Fibroblast of skin of left quadriceps (primary cell): ENCODE measurements at places on chromosomes 5 and 9.

- no peak for DNase-seq
Measured at GRCh38 chr5:1544294-1544961, 20.7 kb upstream of the LPCAT1 start.

- DNase-seq, result no peak
Measured at GRCh38 chr5:71945436-71945835, 161.8 kb upstream of the MAP1B start.

DNA sequence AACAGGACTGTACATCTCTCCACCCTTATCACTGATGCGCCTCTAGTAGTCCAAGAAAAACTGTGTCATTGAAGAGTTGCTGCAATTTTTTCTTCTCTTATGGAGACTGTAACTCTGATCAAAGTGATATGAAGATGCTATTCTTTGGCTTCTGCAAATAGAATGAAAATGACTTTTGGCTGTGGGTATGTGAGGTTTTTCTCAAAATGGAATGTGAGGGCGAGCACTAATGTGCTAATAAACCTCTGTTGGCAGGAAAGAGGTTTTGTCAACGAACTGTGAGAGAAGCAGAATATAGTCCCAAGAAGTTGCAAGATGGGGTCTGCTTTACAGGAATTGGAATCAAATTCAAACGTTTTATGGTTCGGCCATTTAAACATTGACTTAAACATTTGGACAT lies 252.0 kb upstream of the GAS1 start:
- DNase-seq, result no peak

DNA sequence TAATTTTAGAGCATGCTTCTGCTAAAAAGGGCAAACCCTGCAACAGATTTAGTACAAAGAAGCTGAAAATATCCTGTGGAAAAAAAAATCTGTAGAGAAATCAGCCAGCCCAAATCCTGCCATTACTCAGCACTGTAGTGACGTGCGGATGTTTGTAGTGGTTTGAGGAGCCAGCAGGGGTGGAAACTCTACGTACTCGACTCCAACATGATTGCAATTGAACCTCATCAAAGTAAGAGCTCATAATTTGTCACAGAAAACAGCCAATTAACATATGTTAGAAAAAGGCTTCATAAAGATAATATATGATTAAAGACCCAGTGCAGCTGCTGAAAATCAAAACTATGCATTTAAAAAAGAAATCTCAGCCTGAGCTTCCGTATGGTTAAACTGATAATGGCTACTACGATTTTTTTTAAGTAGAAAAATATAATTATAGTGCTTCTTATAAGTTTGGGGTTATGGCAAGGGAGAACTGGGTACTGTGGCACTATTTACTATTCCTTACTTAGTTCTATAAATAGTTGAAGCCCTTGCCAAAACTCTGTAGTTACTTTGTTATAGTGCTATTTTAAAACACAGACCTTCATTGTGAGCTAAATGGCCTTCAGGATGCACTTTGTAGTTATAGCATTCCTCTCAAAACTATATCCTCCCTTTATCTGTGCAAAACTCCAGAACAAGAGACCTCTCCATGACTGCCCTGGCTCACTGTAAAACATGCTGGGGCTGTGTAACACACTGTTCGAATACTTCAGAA lies 49.4 kb downstream of the MEF2C start:
- no peak for DNase-seq

DNA sequence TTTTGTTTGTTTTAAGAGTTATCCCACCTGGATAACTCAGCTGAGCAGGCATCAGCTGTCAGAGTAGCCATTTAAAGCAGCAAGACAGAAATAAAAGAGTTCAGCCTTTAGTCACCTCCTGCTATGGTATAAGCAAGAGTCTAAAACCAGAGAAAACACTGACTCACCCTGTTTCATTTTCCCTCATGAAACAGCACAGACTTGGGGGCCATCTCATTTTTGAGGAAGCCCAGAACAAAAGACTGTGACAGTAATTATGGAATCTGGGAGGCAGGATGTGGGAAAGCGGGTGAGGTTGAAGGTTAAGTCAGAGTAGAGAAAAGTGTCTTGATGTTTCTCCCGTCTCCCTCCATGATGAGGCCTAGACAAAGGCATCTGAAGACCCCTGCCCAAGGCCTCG lies 90.2 kb upstream of the FAM174A start:
- DNase-seq, result no peak

DNA sequence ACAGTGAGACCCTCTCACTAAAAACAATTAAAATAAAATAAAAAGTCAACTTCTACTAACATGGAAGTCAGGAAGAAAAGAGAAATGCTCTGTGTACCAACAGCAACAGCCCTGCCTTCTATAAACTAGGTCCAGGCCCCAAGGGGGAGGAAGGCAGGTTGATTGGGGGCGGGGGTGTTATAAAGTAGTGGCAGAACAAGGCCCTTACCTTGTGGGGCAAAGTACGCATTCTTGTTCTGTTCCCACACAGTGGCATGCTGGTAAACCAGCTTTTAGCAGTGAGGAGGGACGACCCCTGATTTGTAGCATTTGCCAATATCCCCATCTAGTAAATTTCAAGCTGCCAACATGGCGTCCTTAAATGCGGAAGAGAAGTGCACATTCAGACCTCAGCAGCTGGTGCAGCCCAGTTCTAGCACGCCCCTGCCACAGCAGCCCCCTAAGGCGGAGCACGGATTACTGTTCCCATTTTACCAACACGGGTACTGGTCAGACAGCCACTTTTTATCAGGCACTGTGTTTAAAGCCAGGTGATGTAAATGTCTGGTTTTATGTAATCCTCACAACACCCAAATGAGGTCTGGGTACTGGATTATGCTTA lies 69.5 kb downstream of the GTF3C4 start:
- DNase-seq, result no peak

DNA sequence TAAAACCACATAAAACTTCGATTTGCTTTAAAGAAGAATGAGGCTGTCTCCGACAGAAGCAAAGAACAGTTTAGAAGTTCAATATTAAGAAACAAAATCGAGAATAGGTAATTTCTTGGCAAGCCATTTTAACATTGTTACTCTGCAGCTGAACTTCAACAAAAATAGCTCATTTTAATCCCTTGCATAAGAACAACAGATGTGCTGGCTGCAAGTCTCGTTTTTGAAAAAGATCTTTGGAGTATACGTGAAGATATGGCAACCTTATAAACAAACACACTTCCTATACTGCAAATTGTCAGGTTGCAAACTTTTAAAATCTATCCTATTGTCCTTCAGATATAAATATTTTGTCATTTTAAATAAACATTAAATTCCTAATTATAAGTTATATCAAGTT lies 71.5 kb downstream of the FBN2 start:
- no peak for DNase-seq
